ENCODE measurements at places on chromosomes 3 and 15. TPM values are rescaled to one million over a fixed set of nuclear protein-coding genes. Genes with fewer than 3 reads are reported as not detected.

XXYLT1 gene
- 8.3 TPM for total RNA-seq

GNAT1 gene
- total RNA-seq = not detected

SLCO3A1 gene
- 10.8 TPM for total RNA-seq

LRRIQ4 gene
- total RNA-seq = 0.20 TPM

LRRN1 gene
- total RNA-seq = 0.80 TPM

ALG1L2 gene
- 1.1 TPM for total RNA-seq

RETNLB gene
- total RNA-seq = not detected

- no peak for DNase-seq
These were observed 715.6 kb downstream of the ROBO1 start for GRCh38 chr3:79052054-79052681.

- no peak for DNase-seq
These were observed 244.3 kb downstream of the CHL1 start for GRCh38 chr3:440826-441225.

DNA sequence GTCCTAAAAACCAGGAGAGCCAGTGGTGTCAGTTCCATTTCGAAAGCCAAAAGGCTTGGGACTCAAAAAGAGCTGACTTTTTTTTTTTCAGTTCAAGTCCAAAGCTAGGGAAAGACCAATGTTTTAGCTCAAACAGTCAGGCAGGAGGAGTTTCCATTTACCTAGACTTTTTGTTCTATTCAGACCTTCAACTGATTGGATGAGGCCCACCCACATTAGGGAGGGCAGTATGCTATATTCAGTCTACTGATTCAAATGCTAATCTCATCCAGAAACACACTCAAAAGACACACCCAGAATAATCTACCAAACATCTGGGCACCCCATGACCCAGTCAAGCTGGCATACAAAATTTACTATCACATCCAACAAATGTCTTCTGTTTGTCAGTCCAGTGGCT lies 374.0 kb downstream of the KCNH8 start:
- DNase-seq = no peak

DNA sequence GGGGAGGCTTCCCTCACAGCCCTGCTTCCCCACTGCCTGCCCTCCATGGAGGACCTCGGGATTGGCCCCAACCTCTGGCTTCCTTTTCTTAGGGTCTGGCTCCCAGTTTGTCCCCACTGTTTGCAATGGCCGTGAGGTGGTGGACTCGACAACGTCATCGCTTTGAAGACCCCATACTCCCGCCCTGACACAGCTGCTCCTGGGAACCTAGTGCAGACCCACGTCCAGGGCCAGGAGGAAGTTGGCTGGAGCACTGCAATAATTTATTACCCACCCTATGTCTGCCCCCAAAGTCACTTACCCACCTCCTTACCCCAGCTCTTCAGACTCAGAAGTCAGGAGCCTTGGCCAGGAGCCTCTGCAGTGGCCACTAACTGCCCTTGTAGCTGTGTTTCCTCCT lies 11.1 kb downstream of the GRM2 start:
- DNase-seq = no peak

GRCh38 chr3:10722911-10723310 lies 93.1 kb upstream of the SLC6A11 start:
- no peak for DNase-seq

GRCh38 chr3:59235634-59236012 lies 185.8 kb upstream of the CFAP20DC start:
- DNase-seq = no peak

DNA sequence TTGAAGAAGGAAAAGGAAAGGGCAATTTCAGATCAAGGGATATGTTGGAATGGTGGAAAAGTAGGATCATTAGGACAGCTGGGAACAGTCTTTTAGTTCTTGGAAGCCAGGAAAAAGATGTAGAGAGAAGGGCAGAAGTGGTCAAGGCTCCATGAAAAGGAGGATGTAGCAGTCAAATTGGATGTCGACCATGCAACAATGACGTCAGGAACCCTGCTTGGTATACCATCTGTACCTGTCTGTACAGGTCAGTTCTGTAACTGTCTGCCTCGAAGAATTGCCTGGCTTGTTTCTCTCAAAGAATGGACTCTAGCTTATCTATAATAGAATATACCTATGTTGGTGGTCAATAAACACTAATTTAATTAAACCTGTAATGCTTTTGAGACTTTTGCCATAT lies 157.8 kb upstream of the SGO1 start:
- DNase-seq = no peak

- no peak for DNase-seq
These were observed 176.4 kb upstream of the UBE2E1 start for GRCh38 chr3:23629181-23629894.

- no peak for DNase-seq
These were observed 42.5 kb downstream of the CHCHD6 start for GRCh38 chr3:126746395-126747177.

- no peak for DNase-seq
These were observed 23.2 kb downstream of the CYFIP1 start for GRCh38 chr15:22956978-22957260.

DNA sequence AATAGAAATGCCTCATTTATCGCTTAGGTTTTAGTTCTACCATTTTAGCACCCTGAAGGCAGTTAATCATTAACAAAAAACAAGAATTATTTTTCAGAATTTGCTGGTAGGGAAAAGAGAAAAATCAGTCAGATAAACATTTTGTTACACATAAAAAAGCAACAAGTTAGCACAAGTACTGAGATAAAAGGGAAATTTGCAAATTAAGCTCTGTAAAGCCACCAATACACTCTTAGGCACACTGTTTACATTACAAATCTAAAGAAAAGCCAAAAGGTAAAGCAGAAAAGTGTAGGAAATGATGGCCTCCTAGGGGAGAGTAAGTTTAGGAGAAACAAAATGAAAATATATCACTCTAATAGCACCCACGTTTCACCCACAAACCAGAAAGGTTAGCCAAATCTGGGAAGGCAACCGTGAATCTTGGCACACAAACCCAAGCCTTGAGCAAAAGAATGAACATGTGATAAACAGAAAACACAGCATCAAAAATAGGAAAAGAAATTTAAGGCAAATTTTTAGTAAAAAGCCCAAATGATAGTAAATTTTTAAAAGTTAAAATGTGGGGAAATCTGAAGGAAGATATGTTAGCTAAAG lies 1.6 kb upstream of the SATB1 start:
- no peak for DNase-seq

DNA sequence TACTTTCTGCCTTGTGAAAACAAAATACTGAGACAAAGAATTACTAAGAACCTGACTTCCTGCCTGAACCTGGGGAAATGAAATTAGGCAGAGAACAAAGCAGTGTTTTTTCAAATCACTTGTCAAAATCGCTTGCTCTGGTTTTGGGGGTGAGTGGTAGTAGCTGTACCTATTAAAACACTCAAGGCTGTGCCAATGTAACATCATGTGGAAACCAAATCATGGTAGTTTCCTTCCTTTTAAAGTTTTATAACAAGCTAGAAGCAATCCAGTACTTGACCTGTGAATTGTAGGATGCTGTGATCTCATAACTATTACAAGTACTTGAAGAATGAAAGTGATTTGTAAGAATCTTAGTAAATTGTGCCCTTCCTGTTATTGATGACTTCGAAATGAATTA lies 6.7 kb downstream of the CMTM8 start:
- DNase-seq = no peak

- DNase-seq = no peak
These were observed 258.5 kb downstream of the BBX start for GRCh38 chr3:107781253-107781652.

GRCh38 chr3:101216710-101217465 lies 103.5 kb downstream of the IMPG2 start:
- no peak for DNase-seq

DNA sequence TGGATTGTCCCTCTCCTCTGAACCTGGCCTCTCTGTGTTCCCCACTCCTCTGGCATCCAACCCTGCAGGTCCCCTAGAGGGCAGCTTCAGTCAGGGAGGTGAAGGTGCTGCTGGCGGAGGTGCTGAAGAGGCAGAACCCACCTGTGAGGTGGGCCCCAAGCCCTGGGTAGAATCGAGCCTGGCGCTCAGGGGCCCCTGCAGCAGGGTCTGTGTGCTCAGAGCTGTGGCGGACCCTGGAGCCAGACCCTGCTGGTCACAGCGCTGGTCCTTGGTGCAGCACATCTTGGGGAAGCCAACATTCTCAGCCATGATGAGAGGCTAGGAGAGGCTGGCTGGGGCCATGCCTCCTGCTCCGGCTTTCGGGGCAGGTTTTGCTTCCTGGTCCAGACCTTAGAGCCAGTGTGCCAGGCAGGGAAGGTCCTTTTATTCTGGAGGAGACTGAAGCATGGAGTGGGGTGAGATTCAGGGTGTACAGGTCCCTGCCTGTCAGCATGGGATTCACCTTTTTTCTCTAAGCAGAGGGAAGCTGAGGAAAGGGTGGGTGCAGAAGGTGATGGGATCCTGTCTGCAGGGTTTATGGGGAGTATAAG lies 54.7 kb upstream of the TAMM41 start:
- DNase-seq = no peak

DNA sequence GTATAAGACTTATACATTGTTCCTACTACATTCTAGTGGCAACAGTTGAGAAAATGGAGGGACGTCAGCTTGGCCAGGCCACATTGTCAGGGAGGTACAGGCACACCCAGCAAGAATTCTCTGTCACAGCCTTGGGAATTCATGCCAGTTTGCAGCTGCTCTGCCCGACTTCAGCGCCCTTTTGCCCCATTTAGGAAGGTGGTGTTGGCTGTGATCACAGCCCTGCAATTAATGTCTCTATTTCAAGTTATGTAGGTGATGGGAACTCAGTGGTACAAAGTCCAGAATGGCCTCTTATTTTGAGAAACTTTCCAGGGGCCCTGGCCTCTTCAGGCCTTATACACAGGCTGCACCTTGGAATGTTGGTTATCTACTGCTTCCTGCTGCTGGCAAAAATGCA lies 26.7 kb downstream of the AMOTL2 start:
- DNase-seq = no peak

DNA sequence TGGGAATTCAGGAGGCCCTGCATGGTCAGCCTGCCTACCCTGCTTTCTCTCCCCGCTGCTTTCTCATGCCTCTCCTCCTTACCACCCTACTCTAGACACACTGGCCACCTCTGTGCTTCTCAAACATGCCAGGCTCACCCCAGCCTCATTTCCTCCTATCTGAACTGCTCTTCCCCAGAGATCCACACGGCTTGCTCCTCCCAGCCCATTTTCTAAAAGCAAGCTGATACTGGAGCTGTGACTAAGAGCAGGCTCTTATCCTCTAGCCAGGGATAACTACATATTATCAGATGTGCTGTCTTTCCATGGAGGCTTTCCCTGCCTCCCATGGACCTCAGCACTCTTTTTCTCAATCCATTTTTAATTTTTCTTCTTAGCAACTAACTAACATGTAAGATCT lies 85.9 kb downstream of the BOC start:
- DNase-seq = no peak

DNA sequence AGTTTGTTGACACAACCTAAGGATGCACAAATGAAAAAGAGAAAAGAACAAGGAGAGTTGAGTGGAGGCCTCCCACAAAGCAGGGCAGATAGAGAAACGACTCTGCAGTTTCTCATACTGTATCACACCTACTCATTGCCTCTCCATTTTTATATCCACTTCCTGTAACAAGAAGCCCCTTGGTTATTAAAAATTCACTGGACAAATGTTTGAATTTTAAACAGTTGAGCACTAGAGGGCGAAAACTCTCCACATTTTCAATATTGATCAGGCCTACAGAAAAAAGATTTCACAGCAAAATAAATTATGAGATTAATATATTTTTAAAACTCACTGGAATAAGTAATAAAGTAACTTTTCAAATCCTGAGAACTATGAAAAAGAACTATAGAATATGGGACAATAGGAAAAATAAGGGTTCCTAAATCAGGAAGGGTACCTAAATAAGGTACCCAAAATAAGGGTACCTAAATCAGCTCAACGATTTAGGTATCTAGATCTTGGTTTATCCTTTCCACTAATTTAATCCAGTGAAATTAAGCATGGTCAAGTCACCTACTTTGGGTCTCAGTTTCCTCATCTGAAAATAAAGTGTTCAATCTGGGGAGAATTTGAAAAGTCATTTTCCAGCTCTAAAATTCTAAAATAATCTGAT lies 47.0 kb upstream of the PPIB start:
- no peak for DNase-seq

DNA sequence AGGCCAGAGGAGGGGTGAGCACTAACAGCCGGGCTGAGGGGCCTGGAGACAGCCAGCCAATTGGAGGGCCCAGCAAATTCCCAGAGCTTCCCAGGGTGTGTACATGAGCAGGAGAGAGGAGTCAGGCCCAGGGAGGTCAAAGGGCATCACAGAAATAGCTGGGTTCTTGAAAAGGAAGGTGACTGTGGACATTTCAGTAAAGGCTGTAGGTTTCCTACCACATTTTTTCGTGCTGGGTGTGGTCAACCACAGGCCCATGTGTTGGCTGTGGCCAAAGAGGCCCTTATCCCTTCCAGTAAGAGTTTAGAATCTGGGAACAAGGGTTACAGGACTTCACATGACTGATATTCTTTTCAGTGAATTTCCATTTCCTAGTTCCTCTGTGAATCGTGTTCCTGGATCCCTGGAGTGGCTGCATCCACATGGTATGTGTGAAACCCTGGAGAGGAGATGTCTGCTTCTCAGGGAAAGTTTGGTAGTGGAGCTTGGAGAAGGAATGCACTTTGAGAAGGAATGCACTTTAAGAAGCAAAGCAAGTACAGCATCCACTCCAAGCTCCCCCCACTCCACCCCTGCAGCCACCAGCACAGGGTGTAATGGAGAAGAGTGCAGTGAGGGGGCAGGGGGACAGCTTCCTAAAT lies 73.2 kb upstream of the HEG1 start:
- DNase-seq = no peak

DNA sequence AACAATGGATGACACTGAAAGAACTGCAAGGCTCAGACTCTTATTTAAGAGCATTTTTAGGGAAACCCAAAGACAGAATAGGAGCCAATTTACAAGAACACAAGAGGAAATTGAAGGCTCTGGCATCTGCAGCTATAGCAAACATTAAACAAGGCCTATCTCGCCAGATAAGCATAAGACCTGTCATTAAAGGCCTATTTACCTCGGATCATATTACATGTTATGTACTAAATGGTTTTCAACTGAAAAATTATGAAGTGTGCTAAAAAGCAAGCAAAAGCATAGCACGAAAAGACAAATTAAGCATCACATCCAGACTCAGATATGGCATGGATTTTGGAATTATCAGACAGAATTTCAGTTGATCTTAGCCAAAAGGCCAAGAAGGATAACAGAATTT lies 617.1 kb downstream of the SQOR start:
- no peak for DNase-seq

DNA sequence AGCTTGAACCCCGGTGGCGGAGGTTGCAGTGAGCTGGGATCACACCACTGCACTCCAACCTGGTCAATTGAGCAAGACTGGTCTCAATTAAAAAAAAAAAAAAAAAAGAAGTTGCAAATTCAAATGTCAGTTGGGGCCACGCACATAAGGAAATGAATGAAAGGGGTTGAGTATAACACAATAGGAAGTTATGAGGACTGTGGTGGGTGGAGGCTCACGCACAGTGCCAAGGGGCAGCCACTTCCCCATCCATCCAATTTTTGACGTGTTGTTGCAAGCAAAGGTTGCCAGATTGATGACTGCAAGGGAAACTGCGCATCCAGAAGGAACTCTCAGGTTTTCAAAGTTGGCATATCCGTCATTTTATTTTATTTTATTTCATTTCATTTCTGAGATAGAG lies 532.2 kb downstream of the NTRK3 start:
- DNase-seq = no peak
